Activated naive CD4-positive, alpha-beta T cell treated with anti-CD3 and anti-CD28 coated beads, Interleukin-2, amount 10 ng/mL, durations not matched to agents 5 hours and 36 hours (primary cell): ENCODE measurements at places on chromosomes 2 and 18. TPM values are rescaled to one million over a fixed set of nuclear protein-coding genes. Genes with fewer than 3 reads are reported as not detected.

Gene LBX2
- total RNA-seq: not detected

Gene TMEFF2
- total RNA-seq: not detected

Gene OSR1
- total RNA-seq: not detected

Gene ACVR1C
- total RNA-seq: 1.8 TPM

Gene HOXD13
- not detected for total RNA-seq

Gene TBR1
- total RNA-seq: not detected

Gene GPAT2
- 5.5 TPM for total RNA-seq

Gene ANKRD29
- not detected for total RNA-seq

Gene MYOM1
- total RNA-seq: 2.0 TPM

Gene KCNS3
- not detected for total RNA-seq

Gene SLC8A1
- total RNA-seq: 0.20 TPM

Gene UGT1A7
- not detected for total RNA-seq

Gene CD8B
- total RNA-seq: 3.0 TPM

Gene NTSR2
- total RNA-seq: not detected

Gene LHCGR
- not detected for total RNA-seq

Gene MOCOS
- not detected for total RNA-seq

Gene CASP10
- 58.3 TPM for total RNA-seq

Gene RNF125
- 35.2 TPM for total RNA-seq

Gene LCT
- not detected for total RNA-seq

Gene ABCB11
- total RNA-seq: not detected

Gene SPDYA
- total RNA-seq: 1.3 TPM

Gene CD8B2
- 0.05 TPM for total RNA-seq

Gene SKOR2
- not detected for total RNA-seq

Gene SLC5A7
- total RNA-seq: not detected

Gene GPR148
- not detected for total RNA-seq

Gene ASXL3
- not detected for total RNA-seq

Gene RAX
- not detected for total RNA-seq

Gene ANKAR
- 5.9 TPM for total RNA-seq

Gene IL1RL2
- total RNA-seq: not detected

Gene HADHB
- 59.5 TPM for total RNA-seq

Gene REG1B
- total RNA-seq: not detected

Gene FIGN
- total RNA-seq: not detected

Gene NEB
- total RNA-seq: 0.65 TPM

Gene LNPK
- total RNA-seq: 44.6 TPM

Gene SCYGR4
- total RNA-seq: not detected

Gene TFCP2L1
- total RNA-seq: not detected

Gene E2F6
- 8.5 TPM for total RNA-seq

Gene UGT1A8
- not detected for total RNA-seq

Gene C1QL2
- not detected for total RNA-seq

Gene FOXI3
- not detected for total RNA-seq
